Naive thymus-derived CD8-positive, alpha-beta T cell (primary cell): ENCODE measurements at places on chromosomes 3 and 15.

DNA sequence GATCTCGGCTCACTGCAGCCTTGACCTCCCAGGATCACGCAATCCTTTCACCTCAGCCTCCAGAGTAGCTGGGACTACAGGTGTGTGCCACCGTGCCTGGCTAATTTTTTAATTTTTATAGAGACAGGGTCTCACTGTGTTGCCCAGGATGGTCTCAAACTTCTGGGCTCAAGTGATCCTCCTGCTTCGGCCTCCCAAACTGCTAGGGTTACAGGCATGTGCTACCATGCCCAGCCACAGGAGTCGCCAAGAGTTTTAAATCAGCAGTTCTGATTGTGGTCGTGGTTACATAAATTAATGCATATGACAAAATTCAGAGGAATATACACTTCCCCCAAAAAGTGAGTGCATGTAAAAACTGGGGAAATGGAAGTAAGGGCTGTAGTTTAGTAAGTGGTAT, 32.9 kb downstream of the MEGF11 start:
- H3K36me3 ChIP-seq: no peaks in the 10 kb centered on the region
- no peak overlapping the region for H3K4me3 ChIP-seq
- no peak overlapping the region for H3K27ac ChIP-seq
- no peak for DNase-seq

GRCh38 chr15:94042180-94042928, 189.0 kb upstream of the MCTP2 start:
- H3K36me3 ChIP-seq: no peaks in the 10 kb centered on the region
- DNase-seq: no peak
- H3K27ac ChIP-seq: no peak overlapping the region
- peaks cover 9% of the 10 kb centered on the region for H3K27me3 ChIP-seq

DNA sequence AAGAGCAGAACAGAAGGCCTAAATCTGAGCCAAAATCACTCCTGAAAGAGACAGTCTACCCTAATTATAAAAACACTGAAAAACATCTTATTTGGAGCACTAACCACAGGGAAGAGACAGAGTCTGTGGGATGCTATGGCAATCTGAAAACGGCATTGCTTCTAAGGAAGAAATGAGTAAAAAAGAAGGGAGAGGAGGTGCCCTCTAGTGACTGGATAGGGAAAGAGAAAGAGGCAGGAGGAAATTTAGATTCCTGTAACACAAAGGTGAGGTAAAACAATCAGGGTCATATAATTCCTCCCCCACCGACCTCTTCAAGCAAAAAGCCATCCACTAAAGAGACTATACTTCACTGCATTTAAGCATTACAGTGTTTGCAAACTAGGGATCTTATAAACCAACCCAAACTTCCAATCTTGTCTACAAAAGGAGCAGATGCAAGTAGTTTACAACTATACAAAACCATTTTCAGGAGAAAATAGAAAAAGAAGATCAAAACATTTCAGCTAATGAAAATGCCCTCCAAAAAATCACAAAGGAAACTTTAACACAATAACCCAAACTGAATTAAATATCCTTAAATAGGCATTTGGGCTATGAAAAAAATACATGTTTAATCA, 32.6 kb downstream of the HACD2 start:
- no peaks in the 10 kb centered on the region for H3K27me3 ChIP-seq
- peaks cover 69% of the 10 kb centered on the region for H3K36me3 ChIP-seq
- H3K4me3 ChIP-seq: no peak overlapping the region
- H3K27ac ChIP-seq: no peak overlapping the region
- no peak for DNase-seq

DNA sequence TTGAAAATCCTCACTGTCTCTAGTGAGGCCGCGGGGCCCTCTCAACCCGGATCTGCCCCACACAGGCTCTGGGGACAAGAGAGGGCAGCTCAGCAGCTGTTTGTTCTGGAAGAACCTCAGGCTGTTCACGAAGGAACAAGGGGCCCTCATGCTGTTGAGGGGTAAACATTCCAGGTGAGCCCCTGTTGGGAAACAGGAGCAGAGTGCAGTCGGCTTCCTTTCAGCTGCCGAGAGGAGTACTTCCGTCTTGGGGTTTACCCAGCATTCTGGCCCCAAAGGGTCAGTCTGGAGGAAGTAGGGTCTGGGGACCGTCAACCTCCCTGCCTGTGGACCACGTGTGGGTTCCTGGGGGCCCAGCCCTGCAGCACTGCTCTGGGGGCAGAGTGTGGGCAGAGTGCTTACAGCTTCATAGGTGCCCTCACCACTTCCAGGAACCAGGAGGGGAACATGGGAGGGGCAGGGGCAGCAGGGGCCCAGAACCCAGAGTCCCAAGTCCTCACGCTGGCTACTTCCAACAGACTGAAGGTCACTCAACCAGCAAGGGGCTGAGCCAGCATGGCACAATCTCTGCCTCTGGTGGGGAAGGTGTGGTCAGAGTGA, 49.2 kb upstream of the CTSH start:
- H3K4me1 ChIP-seq: no peaks in the 10 kb centered on the region
- DNase-seq: no peak
- H3K36me3 ChIP-seq: no peaks in the 10 kb centered on the region
- H3K4me3 ChIP-seq: no peak overlapping the region

- peaks cover 18% of the 10 kb centered on the region for H3K36me3 ChIP-seq
- H3K4me1 ChIP-seq: peaks cover 10% of the 10 kb centered on the region
- no peak overlapping the region for H3K27ac ChIP-seq
- no peak overlapping the region for H3K4me3 ChIP-seq
- H3K27me3 ChIP-seq: peaks cover 18% of the 10 kb centered on the region
- DNase-seq: no peak
Measured at GRCh38 chr15:60017538-60018520, 13.7 kb downstream of the FOXB1 start.
